HCT116 (cell line): ENCODE measurements at places on chromosomes 11 and 22. TPM values are rescaled to one million over a fixed set of nuclear protein-coding genes. Genes with fewer than 3 reads are reported as not detected.

- H3K4me1 ChIP-seq = no peaks in the 10 kb centered on the region
- peaks cover 20% of the 10 kb centered on the region for H3K36me3 ChIP-seq
- no peak overlapping the region for H3K27ac ChIP-seq
- DNase-seq = no peak
Observed at GRCh38 chr22:23270212-23270733, 90.0 kb downstream of the BCR start.

GRCh38 chr11:69566001-69566400 lies 75.0 kb upstream of the CCND1 start:
- no peaks in the 10 kb centered on the region; the same call in 1 of the 2 replicates for H3K4me1 ChIP-seq
- no peaks in the 10 kb centered on the region for H3K27me3 ChIP-seq
- H3K27ac ChIP-seq = no peak overlapping the region

DNA sequence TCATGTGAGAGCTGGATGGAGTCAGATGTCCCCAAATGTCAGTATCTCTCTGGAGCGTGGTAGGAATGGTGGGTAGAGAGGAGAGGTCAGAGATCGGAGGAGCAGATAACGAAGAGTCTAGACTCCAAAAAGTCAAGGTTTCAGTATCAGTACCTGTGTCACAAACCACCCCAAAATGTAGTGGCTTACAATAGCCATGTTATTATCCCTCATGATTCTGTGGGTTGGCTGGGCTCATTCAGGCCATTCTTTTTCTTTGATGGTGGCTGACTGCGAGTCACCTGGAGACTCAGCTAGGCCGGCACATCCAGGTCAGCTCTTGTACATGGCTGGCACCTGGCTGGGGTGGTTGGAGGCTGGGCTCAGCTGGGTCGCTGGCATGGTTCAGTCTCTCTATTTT lies 7.3 kb upstream of the SSTR3 start:
- H3K4me1 ChIP-seq = no peaks in the 10 kb centered on the region; the same call in 1 of the 2 replicates
- DNase-seq = no peak
- no peaks in the 10 kb centered on the region for H3K27me3 ChIP-seq
- H3K36me3 ChIP-seq = no peaks in the 10 kb centered on the region

GRCh38 chr22:17477391-17477833 lies 85.9 kb upstream of the SLC25A18 start:
- no peak for DNase-seq
- H3K27me3 ChIP-seq = no peaks in the 10 kb centered on the region
- H3K27ac ChIP-seq = no peak overlapping the region
- no peaks in the 10 kb centered on the region for H3K4me1 ChIP-seq
- no peak overlapping the region for H3K4me3 ChIP-seq

GRCh38 chr11:13108416-13108815 lies 99.3 kb downstream of the RASSF10 start:
- no peak for DNase-seq
- H3K4me1 ChIP-seq = no peaks in the 10 kb centered on the region
- no peak overlapping the region for H3K4me3 ChIP-seq
- H3K27me3 ChIP-seq = no peaks in the 10 kb centered on the region

DNA sequence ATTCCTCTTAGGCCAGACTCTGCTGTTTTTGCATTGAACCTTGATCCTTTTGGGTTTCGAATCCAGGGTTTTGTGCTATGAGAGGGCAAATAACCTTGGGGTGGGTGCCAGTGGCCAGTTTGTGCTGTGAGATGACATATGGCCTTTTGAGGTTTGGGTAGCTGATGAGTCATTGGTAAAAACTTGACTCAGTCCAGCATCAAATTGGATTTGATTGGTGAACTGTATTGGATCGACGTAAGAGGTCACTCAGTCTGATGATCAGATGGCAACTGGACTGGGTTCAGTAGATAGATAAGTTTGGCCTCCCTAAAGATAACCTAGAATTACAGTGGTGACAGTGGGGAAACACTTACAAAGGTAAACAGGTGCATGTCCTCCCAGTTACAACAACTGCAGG lies 41.0 kb upstream of the XKR3 start:
- no peak for DNase-seq
- no peaks in the 10 kb centered on the region for H3K36me3 ChIP-seq
- no peaks in the 10 kb centered on the region for H3K27me3 ChIP-seq
- peaks cover 11% of the 10 kb centered on the region for H3K4me1 ChIP-seq

The C22orf42 gene
- not detected for total RNA-seq

The NTM gene
- not detected for total RNA-seq

The RASL10A gene
- 0.96 TPM for total RNA-seq
